Thoracic aorta (tissue), 2 donors: ENCODE measurements at places on chromosomes 11 and 22.

- no peaks in the 10 kb centered on the region for H3K27me3 ChIP-seq
- H3K27ac ChIP-seq: no peak overlapping the region
- H3K4me1 ChIP-seq: peaks cover 68% of the 10 kb centered on the region
- H3K36me3 ChIP-seq: peaks cover 11% of the 10 kb centered on the region
These were observed 66.3 kb downstream of the PRDM11 start for GRCh38 chr11:45212566-45213315.

DNA sequence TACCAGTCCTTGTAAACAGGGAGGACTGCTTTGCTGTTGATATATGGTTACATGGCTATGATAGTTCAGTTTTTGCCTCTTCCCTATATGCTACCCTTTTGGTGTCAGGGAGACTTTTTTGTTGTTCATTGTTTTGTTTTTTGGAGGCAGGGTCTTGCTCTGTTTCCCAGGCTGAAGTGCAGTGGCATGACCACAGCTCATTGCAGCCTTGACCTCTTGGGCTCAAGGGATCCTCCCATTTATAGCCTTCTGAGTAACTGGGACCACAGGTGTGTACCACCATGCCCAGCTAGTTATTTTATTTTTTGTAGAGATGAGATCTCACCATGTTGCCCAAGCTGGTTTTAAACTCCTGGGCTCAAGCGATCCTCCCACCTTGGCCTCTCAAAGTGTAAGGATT, 38.6 kb upstream of the SPTBN2 start:
- no peak for DNase-seq
- no peaks in the 10 kb centered on the region for H3K36me3 ChIP-seq
- H3K4me3 ChIP-seq: no peak overlapping the region
- H3K27me3 ChIP-seq: no peaks in the 10 kb centered on the region

DNA sequence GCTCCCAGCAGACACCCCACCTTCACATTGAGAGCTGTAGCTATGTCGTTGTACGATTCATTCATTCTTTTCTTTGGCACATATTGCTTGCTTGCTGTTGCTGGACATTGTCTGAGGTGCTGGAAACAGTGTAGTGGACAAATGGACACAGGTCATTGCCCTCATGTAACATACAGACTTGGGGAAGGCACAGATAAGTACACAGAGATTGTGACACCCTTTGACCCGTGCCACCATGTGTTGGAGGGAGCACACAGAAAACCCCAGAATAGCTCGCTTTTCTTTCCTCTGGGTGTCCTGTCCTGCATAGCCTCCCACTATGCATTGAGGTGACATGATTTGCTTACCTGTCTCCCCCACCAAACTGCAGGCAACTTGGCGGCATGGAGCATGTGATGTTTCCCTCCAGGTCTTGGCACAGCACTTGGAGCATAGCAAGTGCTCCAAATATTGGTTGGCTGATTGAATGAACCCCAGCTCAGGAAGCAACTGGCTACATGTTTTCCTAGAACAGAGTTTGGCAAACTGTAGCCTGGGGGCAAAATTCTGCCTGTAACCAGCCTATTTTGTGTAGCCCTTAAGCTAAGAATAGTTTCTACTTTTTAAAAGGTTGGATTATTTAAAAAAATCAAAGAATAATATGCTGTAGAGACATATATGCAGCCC, 30.9 kb upstream of the NECTIN1 start:
- no peaks in the 10 kb centered on the region for H3K36me3 ChIP-seq
- no peak overlapping the region for H3K4me3 ChIP-seq
- no peaks in the 10 kb centered on the region for H3K27me3 ChIP-seq
- no peaks in the 10 kb centered on the region for H3K4me1 ChIP-seq
- H3K27ac ChIP-seq: no peak overlapping the region
- DNase-seq: no peak

- H3K27ac ChIP-seq: no peak overlapping the region
- H3K36me3 ChIP-seq: no peaks in the 10 kb centered on the region
- H3K4me1 ChIP-seq: peaks cover 8% of the 10 kb centered on the region
- DNase-seq: no peak
- no peak overlapping the region for H3K4me3 ChIP-seq
- peaks cover 12% of the 10 kb centered on the region for H3K27me3 ChIP-seq
These were observed 3.3 kb downstream of the TMEM121B start for GRCh38 chr22:17117890-17118289.

GRCh38 chr11:44494785-44495184, 70.7 kb upstream of the CD82 start:
- H3K4me1 ChIP-seq: no peaks in the 10 kb centered on the region
- no peak for DNase-seq

GRCh38 chr11:75113030-75113429, 16.4 kb upstream of the OR2AT4 start:
- no peaks in the 10 kb centered on the region for H3K36me3 ChIP-seq
- no peaks in the 10 kb centered on the region for H3K27me3 ChIP-seq
- no peak overlapping the region for H3K4me3 ChIP-seq
- H3K27ac ChIP-seq: no peak overlapping the region
- no peaks in the 10 kb centered on the region for H3K4me1 ChIP-seq

GRCh38 chr11:29231991-29232390, 784.8 kb downstream of the KCNA4 start:
- no peaks in the 10 kb centered on the region for H3K4me1 ChIP-seq
- H3K4me3 ChIP-seq: no peak overlapping the region
- no peaks in the 10 kb centered on the region for H3K36me3 ChIP-seq
- H3K27me3 ChIP-seq: no peaks in the 10 kb centered on the region
- H3K27ac ChIP-seq: no peak overlapping the region

DNA sequence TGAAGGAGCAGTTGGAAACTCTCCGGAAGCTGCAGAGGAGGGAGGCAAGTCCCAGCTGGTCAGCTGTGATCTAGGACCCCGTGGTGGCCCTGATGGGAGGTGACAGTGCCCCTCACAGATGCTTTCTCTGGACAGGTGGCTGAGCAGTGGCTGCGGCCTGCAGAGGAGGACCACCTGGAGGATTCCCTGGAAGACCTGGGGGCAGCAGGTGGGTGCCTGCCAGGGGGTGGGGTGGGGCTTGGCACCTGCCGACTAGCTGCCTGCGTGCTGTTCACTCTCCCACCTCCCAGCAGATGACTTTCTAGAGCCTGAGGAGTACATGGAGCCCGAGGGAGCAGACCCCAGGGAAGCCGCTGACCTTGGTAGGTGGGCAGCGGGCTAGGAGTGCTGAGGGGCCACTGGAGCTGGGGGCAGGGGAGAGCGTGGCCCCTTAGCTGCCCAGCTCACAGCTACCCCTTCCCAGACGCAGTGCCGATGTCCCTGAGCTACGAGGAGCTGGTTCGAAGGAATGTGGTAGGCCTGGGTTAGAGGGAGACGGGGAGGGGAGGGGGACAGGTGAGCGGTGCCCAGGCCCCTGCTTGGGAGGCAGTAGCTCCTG, 3.1 kb downstream of the SCO2 start:
- no peak overlapping the region for H3K27ac ChIP-seq
- H3K36me3 ChIP-seq: peaks cover 56% of the 10 kb centered on the region
- DNase-seq: no peak
- H3K4me1 ChIP-seq: peaks cover 17% of the 10 kb centered on the region
- H3K27me3 ChIP-seq: no peaks in the 10 kb centered on the region

DNA sequence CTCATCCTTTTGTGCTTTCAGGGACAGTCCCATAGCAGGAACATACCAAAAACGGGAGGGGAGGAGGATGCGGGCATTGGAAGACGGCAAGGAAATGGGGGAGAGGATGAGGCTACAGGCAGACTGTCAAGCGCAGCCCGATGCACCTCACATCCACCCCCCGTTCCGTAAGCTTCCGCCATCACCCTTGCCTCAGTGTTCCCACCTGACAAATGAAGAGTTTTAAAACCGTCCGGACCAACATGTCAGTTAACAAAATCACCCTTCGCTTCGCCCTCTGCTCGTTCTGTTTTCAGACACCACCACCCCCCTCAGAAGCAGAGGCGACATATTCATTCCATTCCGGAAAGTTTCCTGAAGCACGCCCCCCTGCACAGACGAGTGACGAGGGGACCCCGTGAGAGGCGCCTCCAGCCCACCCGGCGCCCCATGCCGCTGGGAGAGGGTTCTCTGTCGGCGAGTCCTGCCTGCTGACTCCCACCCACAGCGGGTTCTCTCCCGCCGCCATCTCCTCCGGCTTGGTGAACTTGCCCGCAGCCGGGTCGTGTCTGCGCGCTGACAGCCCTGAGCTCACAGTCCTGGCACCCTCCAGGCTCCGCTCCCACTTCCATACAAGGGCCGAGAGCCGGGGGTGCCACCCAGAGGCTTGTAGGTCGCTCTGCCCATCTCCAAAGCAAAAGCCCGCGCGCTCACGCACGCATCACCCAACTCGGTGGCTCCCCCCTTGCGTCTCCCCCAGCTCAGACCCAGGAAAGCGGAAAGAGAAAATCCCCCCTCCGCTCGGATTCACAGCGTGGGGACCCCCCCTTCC, 1.5 kb downstream of the IGSF9B start:
- peak overlapping the region; percentile 93 for H3K27ac ChIP-seq
- DNase-seq: peak; percentile 70
- H3K4me3 ChIP-seq: peak overlapping the region; percentile 81
- peaks cover 13% of the 10 kb centered on the region for H3K4me1 ChIP-seq
- no peaks in the 10 kb centered on the region for H3K27me3 ChIP-seq

GRCh38 chr22:31683181-31684105, 21.4 kb upstream of the PISD start:
- H3K27ac ChIP-seq: peak overlapping the region; percentile 64
- no peak overlapping the region for H3K4me3 ChIP-seq
- H3K4me1 ChIP-seq: peaks cover 16% of the 10 kb centered on the region
- no peaks in the 10 kb centered on the region for H3K27me3 ChIP-seq
- peaks cover 14% of the 10 kb centered on the region for H3K36me3 ChIP-seq

DNA sequence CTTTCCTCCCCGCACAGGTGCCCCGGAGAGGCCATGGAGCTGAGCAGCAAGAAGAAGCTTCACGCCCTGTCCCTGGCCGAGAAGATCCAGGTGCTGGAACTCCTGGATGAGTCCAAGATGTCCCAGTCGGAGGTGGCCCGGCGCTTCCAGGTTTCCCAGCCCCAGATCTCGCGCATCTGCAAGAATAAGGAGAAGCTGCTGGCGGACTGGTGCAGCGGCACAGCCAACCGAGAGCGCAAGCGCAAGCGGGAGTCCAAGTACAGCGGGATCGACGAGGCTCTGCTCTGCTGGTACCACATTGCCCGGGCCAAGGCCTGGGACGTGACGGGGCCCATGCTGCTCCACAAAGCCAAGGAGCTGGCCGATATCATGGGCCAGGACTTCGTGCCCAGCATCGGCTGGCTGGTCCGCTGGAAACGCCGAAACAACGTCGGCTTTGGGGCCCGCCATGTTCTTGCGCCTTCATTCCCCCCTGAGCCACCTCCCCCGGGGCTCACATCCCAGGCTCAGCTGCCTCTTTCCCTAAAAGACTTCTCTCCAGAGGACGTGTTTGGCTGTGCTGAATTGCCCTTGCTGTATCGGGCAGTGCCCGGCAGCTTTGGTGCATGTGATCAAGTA, 1.3 kb downstream of the TIGD3 start:
- DNase-seq: no peak
- H3K4me3 ChIP-seq: peak overlapping the region; percentile 72
- peaks cover 18% of the 10 kb centered on the region for H3K36me3 ChIP-seq
- peaks cover 24% of the 10 kb centered on the region for H3K4me1 ChIP-seq

GRCh38 chr11:84922212-84922805, 704.8 kb downstream of the DLG2 start:
- no peaks in the 10 kb centered on the region for H3K36me3 ChIP-seq
- H3K4me1 ChIP-seq: peaks cover 20% of the 10 kb centered on the region
- no peak overlapping the region for H3K27ac ChIP-seq
- H3K27me3 ChIP-seq: no peaks in the 10 kb centered on the region
- no peak for DNase-seq

DNA sequence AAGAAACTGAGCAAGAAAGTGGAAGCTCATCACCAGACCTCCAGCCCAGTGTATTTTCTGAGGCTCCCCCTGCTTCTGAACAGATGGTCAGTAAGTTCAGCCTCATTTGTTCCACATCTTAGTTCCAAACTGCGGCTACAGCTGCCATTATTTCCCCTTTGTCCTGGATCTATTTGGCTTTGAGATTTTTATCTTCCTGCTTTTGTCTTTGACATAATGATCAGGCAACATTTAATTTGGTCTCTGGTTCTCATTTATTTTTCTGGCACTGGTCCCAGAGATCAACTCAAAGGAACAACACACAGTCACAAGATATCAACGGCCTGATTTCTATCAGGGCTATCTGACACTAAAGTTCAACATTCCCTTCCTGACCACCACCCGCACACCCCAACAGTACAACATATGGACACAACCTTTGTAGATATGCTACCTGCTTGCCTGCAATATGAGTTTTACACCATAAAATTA, 137.5 kb downstream of the FAM76B start:
- peaks cover 18% of the 10 kb centered on the region for H3K4me1 ChIP-seq
- H3K4me3 ChIP-seq: no peak overlapping the region
- no peak overlapping the region for H3K27ac ChIP-seq
- no peaks in the 10 kb centered on the region for H3K36me3 ChIP-seq

GRCh38 chr11:115759622-115760460, 255.6 kb upstream of the CADM1 start:
- no peak for DNase-seq
- H3K36me3 ChIP-seq: no peaks in the 10 kb centered on the region
- H3K4me1 ChIP-seq: no peaks in the 10 kb centered on the region
- no peaks in the 10 kb centered on the region for H3K27me3 ChIP-seq
- no peak overlapping the region for H3K27ac ChIP-seq

DNA sequence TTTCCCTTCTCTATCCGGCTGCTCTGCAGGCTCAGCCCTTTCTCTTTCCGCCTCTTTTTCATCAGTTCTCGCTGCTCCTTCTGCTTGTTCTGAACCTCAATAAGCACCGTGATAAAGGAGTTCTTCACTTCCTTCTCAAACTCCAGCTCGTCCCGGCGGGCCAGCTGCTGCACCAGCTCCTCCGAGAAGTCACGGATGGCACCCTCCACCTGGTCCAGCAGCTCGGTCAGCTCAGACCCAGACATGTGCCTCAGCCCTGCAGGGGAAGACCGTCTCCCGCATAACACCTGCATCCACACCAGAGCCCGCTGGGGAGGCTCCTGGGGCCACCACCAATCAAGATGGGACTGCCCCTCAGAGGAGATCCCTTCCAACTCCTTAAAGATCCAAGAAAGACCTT, 40.2 kb downstream of the FEZ1 start:
- DNase-seq: no peak
- no peaks in the 10 kb centered on the region for H3K27me3 ChIP-seq
- H3K27ac ChIP-seq: no peak overlapping the region

DNA sequence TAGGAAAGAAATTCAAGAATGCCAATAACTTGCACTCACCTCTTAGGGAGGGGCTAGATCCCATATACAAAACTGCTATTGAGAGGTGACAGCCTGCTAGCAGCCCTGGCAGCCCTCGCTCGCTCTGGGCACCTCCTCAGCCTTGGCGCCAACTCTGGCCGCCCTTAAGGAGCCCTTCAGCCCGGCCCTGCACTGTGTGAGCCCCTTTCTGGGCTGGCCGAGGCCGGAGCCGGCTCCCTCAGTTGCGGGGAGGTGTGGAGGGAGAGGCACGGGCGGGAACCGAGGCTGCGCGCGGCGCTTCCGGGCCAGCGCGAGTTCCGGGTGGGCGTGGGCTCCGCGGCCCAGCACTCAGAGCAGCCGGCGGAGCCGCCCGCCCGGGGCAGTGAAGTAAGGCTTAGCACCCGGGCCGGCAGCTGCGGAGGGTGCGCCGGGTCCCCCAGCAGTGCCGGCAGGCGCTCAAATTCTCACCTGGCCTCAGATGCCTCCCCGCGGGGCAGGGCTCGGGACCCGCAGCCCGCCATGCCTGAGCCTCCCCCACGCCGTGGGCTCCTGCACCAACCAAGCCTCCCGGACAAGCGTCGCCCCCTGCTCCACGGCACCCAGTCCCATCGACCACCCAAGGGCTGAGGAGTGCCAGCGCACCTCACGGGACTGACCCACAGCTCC, 329.9 kb downstream of the FAM181B start:
- no peak overlapping the region for H3K4me3 ChIP-seq
- no peaks in the 10 kb centered on the region for H3K36me3 ChIP-seq
- H3K27ac ChIP-seq: no peak overlapping the region
- no peaks in the 10 kb centered on the region for H3K27me3 ChIP-seq
- DNase-seq: no peak
